SJCRH30 (cell line): ENCODE measurements at places on chromosomes 1 and 21.
A peak's percentile ranks its signal among the peaks of the same experiment; 100 is the strongest.

- peaks cover 4% of the 10 kb centered on the region; the same call in 1 of the 2 replicates for H3K27me3 ChIP-seq
- no peaks in the 10 kb centered on the region for H3K4me1 ChIP-seq
- peak within 1 kb of the TSS; percentile 83 for H3K4me3 ChIP-seq
Measured at GRCh38 chr1:180229483-180230415, at the start of gene LHX4. LHX4 (plus strand) TSS chr1:180230264; CDS start chr1:180230530, 266 bp downstream.

- no peak overlapping the region; the same call in 1 of the 2 replicates for H3K4me3 ChIP-seq
- H3K4me1 ChIP-seq = peaks cover 6% of the 10 kb centered on the region
- no peaks in the 10 kb centered on the region for H3K36me3 ChIP-seq
- DNase-seq = peak; percentile 13
Measured at GRCh38 chr1:149848340-149849110, 50.8 kb upstream of the BOLA1 start.

DNA sequence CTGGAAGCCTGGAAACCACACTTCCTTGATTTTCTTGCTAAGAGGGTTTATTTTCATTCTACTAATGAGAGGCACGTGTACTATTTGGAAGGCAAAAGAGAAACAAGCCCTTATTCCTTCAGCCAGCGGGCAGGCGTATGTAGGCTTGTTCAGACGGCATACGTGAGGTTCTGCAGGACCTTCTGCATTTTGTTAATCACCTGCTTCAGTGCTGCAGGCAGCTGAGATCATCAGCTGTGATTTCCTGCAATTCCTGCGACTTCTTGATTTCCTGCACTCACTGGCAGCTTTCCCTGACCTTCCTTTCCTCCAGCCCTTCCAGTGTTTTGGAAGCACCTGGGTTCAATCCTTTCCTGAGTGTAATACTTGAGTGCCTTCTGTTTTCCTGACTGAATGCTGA, 43.4 kb downstream of the TSNAX start:
- peaks cover 7% of the 10 kb centered on the region; the same call in 1 of the 2 replicates for H3K36me3 ChIP-seq
- no peak overlapping the region for H3K4me3 ChIP-seq
- no peaks in the 10 kb centered on the region for H3K4me1 ChIP-seq

DNA sequence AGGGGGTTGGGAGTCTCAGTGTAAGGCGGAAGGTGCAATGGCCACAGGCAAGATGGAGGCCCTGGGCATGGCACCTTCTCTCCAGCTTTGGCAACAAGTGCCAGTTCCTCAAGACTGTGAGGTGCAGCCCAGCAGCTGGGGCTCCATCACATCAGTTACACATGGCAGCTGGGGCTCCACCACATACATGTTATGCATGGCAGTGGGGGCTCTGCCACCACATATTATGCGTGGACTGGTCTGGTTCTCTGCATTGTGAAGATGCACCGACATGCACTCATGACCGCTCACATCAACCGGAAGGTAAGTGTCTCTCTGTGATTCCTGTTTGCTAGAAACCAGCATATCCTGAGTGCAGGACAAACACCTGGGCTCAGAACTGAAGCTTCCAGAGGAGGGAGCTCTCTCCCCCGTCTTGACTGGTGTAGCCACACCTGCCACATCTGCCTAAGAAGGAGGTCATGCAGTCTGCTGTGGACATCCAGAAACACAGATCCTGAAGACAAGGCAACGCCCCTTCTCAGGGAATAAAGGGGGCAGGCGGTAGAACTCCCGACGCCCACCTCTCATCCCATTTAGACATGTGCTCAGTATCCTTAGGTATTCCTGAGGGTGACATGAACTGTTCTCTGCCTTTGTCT, 104.1 kb upstream of the TMPRSS2 start:
- no peak overlapping the region for H3K4me3 ChIP-seq
- H3K27ac ChIP-seq = no peak overlapping the region
- no peak for DNase-seq
- H3K4me1 ChIP-seq = no peaks in the 10 kb centered on the region

DNA sequence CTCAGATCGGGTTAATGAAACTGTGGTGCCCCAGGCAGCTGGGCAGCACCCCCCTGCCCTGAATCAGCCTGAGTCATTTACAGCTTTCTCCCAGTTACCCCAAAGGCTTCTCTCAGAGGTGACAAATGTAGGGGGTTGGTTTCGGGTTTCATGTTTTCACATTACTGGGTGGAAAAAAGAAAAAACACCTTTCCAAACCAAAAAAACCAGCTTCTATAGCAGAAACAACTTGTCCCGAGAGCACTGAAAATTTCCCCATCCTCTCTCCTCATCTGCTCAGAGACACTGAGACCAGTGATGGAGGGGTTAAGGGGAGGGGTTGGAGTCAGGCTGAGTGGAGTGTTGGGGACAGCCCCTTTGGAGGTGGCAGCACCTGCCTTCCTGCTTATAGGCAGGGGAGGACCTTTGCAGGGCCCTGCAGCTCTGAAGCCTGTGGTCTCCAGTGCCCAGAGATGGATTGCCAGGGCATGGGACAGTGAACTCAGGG, 15.6 kb downstream of the UTP11 start:
- H3K4me1 ChIP-seq = peaks cover 40% of the 10 kb centered on the region
- H3K4me3 ChIP-seq = no peak overlapping the region
- no peak overlapping the region for H3K27ac ChIP-seq
- no peak for DNase-seq
- H3K36me3 ChIP-seq = peaks cover 28% of the 10 kb centered on the region

DNA sequence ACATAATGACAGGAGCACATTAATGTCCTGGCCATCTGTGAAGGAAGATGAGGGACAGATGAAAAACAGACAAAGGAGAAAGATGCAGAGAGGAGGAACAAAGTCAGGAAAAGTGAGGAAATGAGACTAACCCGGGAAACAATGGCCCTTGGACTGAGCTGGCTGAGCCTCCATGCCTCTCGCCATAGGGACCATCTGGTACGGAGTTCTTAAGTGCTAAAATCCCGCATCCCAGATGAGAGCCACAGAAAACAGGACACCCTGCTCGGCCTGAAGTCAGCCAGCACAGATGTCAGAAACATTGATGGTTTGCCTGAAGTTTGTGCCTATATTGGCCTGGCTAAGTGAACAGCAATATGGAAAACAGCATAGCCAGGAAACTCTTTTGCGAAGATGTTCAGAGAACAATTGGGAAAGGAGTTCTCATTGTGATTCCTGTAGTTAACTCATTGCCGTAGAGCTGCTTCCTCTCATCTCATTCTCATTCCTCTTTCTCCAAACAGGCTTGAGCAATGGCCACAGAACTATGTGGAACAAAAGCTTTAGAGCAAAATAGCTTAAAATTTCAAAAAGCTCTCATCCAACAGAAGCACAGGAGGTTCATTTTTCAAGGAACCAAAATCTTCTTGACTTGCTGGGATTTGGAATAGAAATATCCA, 96.6 kb downstream of the ASTN1 start:
- H3K27ac ChIP-seq = no peak overlapping the region
- no peak for DNase-seq
- no peaks in the 10 kb centered on the region for H3K36me3 ChIP-seq
- H3K4me3 ChIP-seq = no peak overlapping the region
- H3K4me1 ChIP-seq = no peaks in the 10 kb centered on the region
